Activated CD4-positive, alpha-beta T cell treated with anti-CD3 and anti-CD28 coated beads, Interleukin-2, amount 50 U/mL, for 4 hours (primary cell): ENCODE measurements at places on chromosomes 7 and 10.

DNA sequence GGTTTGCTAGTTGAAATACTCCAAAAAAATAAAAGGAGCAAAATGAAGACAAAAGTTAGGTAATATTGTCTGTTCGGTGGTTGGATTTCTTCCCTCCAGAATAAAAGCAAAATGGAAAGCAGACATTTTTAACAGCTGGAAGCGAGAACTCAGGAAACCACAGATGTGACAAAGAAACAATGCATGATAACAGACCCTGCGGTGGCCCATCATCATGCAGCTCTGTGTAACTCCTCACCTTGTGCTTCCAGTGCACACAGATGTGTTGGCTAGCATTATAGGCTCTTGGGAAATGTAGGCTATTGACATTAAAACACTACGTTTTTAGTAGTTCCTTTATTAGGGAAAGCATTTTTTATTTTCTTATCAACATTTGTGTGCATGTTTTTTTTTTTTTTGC, 53.9 kb upstream of the ARL4A start:
- DNase-seq = no peak

GRCh38 chr10:91104193-91105041, 116.0 kb upstream of the PCGF5 start:
- DNase-seq = no peak

DNA sequence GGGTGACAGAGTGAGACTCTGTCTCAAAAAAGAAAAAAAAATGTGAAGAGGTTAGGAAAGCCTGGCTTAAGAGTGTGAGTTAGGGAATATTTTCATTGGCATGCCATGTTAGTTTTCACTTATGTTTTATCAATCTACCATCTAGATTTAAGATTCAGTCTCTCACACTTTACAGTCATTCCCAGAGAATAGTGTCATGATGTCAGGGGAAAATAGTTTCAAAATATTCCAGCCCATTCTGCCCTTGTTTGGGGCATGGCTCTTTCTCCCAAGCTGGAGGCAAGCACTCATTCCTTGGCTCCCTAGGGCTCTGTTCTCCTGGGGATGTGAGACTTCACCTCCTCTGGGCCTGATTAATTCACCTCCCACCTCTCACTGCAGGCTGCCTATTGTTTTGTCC, 331.5 kb downstream of the CXCL12 start:
- DNase-seq = no peak

GRCh38 chr7:24241206-24241605, 42.8 kb upstream of the NPY start:
- no peak for DNase-seq

- DNase-seq = no peak
Measured at GRCh38 chr7:22144950-22145349, 199.3 kb upstream of the CDCA7L start.

DNA sequence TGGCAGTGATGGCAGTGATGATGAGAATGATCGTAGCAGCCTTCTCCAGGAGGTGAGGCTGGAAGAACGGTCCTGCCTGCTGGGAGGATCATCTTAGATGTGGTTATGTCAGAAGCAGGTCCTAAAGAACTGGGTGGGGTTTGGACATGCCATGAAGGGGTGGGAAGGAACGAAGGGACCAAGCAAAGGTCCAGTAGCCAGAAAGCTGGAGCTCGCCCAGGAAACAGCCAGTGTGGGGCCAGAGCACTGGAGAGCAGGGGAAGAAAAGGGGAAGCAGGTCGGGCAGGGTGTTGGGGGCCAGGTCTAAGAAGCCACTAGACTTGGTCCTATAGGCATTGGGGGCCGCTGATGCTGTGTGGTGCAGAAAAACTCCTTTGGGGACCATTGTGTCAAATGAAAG, 127.4 kb downstream of the RGS10 start:
- DNase-seq = no peak

DNA sequence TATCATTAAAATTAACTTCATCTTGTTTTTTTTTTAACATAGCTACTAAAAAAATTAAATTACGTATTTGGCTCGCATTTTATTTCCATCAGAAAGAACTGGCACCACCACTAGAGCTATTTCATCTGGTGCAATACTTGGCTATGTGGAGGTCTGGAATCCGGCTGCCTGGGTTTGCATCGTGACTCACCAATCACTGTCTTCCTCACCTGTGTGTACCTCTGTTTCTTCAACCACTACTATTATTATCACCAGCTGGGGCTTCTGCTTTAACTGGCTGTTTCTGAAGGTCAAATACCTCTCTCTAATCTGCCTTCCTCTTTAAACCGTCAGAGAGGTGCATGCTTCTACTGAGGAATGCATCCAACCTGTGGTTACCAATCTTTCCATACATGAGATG, 6.5 kb downstream of the WDR91 start:
- no peak for DNase-seq

- no peak for DNase-seq
Measured at GRCh38 chr7:30200591-30200990, 65.8 kb downstream of the MTURN start.

DNA sequence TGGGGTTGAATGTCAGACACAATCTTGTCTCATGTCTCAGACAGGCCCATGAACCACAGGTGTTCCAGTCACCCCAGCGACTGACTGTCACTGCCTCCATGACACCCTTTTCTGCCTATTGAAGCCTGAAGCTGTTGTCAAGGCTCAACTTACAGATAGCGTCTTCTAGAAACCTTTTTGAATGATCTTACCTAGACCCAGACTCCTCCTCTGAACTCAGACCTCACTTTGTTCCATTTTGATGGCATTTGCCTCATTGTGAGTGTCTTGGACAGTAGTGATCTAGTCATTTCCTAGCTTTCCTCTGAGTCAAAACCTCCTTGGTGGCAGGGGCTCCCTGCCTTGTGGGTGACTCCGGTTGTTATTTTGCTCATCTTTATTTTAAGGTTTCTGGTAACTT, 98.3 kb upstream of the AGK start:
- DNase-seq = no peak

DNA sequence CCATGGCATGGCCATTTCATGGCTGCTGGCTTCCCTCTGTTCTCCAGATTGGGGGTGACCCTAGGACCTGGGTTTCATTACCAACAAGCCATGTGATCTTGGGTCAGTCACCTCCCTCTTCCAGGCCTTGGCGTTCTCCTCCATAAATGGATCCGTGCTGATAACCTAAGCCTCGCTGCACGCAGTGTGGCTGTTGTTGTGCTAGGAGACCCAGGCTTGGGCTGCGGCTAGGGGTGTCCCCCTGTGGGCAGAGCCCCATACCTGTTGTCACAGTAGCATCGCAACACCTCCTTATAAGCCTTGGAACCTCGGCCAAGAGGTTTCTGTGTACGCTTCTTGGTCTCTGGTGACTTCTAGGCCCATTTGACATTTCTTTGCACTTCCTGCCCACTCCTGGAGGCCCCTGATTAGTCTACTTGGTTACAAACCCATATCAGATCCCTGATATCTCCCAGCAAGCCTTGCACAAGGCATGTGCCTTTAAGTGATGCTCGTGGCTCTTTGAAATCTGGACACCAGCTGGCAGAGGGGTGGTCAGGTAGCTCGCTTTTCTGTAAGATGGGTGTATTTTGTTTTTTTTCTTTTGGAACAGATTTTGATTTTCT, 23.6 kb downstream of the ZMIZ1 start:
- no peak for DNase-seq

DNA sequence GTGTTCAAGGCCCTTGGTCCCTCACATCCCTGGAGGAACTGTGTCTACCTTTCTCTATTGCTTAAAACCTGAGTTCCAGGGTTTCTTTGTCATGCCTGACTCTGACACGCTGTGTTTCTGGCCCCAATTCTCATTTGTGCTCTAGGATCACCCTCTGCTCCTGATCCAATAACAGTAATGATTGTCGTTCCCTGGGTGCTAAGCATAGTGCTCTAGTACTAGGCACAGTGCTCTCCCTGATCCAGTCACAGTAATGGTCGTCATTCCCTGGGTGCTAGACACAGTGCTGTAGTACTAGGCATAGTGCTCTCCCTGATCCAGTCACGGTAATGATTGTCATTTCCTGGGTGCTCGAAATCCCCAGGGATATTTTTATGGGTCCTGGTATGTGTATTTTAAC, 46.6 kb upstream of the UCN3 start:
- no peak for DNase-seq

DNA sequence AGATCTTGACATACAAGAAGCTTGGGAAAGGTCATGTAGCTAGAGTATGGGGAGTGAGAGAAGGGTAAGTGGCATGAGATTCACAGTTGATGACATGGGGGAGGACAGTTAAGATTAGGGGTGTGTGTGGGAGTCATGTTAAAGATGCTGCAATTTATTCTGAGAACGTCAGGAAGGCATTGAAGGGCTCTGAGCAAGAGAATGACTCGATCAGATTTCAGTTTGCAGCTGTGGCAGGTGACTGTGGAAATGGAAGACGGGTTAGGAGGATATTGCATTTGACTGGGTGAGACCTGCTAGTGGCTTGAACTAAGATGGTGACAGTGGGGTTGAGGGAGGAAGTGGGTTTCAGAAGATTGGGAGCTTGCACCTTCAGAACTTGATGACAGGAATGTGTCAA, 5.6 kb downstream of the CDC123 start:
- no peak for DNase-seq
